Activated CD8-positive, alpha-beta T cell treated with anti-CD3 and anti-CD28 coated beads for 36 hours (primary cell): ENCODE measurements at places on chromosomes 6 and 20.

DNA sequence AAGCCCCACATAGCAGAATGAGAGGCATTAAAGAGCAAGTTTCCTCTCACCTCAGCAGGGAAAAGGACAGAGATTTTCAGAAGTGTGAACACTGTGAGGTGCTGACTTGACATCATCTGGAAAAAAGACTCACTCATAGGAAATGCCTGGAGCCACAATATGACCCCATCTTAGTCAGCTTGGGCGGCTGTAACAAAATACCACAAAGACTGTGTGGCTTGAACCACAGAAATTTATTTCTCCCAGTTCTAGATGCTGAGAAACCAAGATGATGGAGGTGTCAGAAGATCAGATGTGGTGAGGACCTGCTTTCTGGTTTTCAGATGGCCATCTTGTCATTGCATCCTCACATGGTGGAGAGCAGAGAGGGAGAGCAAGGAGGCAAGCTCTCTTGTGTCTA, 253.1 kb downstream of the ADGB start:
- DNase-seq = peak; percentile 68

GRCh38 chr6:41900861-41901260, 5.7 kb upstream of the USP49 start:
- no peak for DNase-seq

- DNase-seq = no peak
Observed at GRCh38 chr6:106244931-106245330, 80.6 kb downstream of the ATG5 start.

- no peak for DNase-seq
Observed at GRCh38 chr6:7805850-7806214, 79.9 kb downstream of the BMP6 start.

- DNase-seq = no peak
Observed at GRCh38 chr6:167734662-167735083, 92.0 kb upstream of the AFDN start.

GRCh38 chr6:148868314-148868713, 121.5 kb downstream of the UST start:
- DNase-seq = no peak

GRCh38 chr6:133408132-133408531, 167.0 kb downstream of the EYA4 start:
- no peak for DNase-seq

DNA sequence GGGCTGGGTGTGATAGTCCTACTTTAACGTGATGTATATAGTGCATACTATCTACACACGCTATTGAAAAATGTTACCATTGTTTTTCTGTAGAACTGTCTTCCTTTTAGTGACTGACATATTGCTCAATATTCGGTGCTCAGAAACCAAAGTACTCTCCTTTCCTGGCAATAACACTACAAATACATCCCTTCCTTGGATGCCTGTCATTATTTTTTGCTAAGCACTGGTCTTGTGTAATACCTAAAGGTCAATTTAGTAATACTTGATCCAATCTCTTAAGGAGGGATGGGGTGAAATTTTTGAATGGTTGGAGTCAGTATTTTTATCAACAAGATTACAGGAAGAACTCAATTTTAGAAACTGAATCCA, 23.9 kb downstream of the CNR1 start:
- DNase-seq = no peak

- DNase-seq = peak; percentile 39
Observed at GRCh38 chr6:1619673-1620503, 10.2 kb downstream of the FOXC1 start.

DNA sequence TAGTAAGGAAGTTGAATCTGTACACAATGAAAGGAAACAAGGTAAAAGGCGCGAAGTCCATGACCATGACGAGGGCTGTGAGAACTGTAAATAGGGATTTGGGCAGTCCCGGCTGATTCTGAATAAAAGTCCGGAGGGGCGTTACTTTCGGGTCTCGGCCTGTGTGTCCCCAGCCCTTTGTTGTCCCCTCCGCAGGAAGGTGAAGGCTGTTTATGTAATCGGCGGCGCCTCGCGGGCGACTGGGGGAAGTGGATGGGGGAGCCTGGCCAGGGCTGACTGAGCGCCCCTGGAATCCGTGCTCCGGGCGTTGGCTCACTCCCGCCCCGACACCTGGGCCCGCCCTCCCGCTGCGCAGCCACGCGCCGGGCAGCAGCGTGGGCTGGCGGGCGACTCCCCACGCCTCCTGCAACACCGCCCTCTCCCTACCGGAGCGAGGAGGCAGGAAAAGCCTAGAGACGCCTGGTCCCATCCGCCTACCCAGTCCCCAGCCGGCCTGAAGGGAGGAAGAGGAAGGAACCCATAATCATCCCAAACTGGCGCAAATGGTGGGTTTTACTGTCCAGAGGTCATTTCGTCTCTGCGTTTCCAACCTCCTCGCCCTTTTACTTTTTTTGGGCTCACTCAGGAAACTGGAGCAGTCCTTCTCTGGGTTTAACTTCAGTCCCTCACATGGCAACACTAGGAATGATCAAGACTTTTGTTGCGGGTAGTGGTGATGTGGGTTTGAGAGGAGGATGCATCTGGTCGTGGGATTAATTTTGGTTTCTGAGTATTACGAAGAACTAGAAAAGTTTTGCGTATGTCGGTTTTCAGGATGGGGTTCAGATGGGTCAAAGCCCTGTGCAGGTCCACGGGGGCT, 12.1 kb downstream of the TRIM31 start:
- peak; percentile 26 for DNase-seq

DNA sequence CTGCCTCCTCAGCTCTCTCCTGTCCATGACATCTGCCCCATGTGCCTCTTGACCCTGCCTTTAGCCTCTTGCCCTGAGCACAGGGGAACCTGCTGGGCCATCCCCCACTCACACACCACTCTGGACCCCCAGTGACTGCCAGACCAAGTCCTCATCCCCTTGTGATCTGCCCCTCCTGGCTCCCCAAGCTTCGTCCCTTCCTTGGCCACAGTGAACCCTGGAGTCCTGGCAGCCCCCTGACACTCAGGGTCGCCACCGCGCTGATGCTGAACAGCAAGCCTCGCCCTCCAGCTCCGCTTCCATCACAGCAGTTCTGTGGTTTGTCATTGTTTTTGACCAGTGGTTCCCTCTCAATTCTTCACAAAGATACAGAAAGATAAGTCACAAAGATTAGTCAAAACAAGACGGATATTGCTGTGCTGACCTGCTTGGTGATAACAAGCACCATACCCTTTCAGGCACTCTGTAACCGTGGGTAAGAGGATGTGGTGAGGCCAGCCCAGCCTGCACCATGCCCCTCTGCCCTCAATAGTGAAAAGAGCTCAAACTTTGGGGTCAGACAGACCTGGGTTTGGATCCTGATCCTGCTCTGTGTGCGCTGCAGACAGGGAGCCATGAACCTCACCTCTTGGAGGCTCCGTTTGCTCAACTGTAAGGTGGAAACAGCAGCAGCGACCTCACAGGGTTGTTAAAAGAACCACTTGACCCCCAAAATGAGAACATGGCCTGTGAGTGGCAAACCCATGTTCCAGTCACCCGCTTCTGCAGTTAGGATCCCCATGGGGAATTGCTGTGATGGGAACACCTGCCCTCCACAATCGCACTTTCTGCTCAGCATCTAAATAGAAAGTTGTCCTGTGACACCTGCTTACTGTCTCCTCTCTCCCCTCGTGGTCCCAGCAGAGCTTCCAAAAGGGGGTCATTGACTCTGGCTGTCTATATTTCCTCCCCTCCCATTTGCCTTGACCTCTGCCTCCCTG, 114.5 kb downstream of the TOX2 start:
- peak; percentile 61 for DNase-seq

GRCh38 chr20:46272389-46273047, 35.8 kb downstream of the CDH22 start:
- no peak for DNase-seq

- DNase-seq = no peak
Observed at GRCh38 chr20:6135347-6135746, 12.5 kb upstream of the FERMT1 start.

DNA sequence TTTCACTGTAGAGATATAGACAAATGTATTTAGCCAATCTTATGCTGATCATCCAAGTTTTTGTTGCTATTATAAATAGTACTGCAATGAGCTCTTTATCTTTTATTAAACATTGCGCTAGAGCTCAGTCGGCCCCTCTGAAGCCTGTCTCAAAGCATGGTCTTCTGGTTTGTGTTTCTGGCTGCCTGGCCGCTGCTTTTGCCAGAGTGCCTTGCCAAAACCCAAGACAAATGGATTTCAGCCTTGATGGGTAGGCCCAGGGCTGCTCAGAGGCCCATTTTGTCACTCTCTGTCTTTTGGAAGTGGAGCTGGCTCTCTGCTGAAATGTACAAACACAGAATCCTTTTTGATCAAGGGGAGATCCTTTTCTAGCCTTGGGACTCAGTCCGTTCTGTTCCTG, 102.9 kb upstream of the KCNG1 start:
- no peak for DNase-seq

DNA sequence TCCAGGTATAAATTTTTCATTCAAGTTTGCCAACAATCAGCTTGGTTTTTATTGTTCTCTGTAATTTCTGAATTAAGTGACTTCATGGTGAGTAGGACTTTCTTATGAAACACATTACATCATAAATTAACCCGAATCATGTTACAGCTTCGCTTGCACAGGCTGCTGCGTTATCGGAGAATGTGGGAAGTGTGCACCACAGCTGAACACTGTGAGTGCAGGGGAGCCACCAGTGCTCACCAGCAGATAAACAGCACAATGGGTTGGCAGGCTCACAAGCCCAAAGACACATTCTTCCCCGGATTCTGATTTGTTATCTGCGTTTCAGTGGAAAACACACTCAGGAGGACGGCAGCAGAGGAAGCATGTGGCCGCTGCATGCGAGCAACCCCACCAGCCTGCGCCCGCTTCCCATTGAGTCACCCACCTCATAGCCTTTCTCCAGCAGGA, 121.1 kb downstream of the GMDS start:
- no peak for DNase-seq

- DNase-seq = no peak
Observed at GRCh38 chr6:131890091-131890490, 61.1 kb downstream of the CCN2 start.

DNA sequence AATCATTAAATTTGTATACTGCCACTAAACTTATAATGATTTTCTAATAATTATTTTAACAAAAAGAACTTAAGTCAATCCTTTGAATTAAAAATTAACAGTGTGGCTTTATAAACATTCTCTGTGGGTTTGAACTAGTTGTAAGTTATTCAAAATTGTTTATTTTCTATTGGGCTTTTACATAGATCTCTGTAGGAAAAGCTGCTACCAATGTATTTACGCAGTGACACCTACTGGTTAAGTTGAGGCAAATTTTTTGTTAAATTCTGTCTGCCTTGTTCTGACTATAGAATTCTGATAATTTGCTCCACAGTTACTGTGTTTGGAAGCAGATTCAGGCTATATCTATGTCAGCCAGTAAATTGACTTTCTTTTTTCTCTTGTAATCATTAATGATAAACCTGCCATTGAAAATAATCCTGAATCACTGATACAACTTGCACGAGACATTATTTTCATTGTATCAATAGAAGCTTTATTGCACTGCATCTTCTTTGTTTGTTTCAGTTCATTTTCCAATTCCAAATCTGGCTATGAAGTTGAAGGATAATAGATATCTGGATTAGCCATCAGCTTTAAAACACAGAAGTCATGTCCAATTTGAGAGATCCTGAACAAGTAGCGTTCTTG, 66.0 kb upstream of the UTRN start:
- DNase-seq = no peak

GRCh38 chr6:53309059-53309900, 39.5 kb downstream of the ELOVL5 start:
- peak; percentile 32 for DNase-seq

DNA sequence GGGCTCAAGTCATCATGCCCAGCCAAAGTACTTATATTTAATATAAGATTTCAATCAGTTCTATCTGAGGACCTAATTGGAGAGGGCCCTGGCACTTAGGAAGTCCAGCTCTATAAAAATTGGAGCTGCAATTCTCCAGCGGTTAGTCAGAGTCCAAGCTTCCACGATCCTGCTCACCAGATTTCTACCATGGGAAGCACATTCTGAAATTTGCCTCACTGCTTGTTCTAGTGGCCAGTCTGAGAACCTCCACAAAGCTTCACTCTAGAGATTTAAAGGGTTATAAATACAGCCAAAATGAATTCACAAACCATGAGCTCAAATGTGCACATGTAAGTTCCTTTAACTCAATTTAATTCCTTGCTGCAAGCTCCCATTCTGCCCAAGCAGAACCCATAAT, 33.5 kb downstream of the PNLDC1 start:
- DNase-seq = no peak

- DNase-seq = no peak
Observed at GRCh38 chr6:94988701-94989100, 588.6 kb upstream of the MANEA start.

- DNase-seq = peak; percentile 56
Observed at GRCh38 chr20:45052698-45053429, 48.1 kb downstream of the KCNS1 start.

GRCh38 chr6:105838171-105838570, 248.0 kb upstream of the PRDM1 start:
- DNase-seq = no peak

DNA sequence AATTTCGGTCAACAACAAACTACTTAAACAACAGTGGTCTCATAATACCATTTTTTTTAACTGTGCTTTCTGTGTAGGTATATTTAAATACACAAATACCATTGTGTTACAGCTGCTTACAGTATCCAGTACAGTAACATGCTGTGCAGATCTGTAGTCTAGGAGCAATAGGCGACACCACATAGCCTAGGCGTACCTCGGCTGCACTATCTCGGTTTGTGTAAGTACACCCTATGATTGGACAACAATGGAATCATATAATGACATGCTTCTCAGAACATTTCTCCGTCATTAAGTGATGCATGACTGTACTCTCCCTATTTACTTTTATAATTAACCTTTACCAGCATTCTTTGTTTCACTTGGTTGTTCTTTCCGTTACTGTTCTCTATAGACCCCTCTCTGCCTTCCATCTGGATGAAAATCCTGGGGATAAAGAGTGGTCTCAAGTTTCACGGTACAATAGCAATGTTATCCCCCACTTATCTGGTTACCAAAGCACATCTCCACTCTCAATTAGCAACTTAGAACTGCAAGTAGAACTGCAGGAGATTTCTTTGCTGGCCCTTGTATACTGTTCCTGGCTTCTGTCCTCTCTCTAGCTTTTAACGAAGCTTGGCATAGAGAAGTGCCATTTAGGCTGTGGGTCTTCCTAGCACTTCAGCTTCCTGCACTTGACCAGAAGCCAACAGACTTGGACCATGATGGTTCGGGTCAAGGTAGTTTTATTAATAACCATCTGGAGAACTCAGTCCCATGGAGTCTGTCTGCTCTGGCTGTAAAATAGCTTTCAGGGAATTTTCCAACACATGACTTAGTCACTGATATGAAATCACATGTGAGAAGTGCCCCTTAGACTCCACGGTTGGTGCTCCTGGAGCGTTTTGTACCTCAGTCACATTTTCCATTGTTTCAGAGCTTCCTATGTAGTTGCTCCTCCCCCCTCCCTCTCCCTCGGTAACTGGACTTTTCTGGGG, 80.4 kb upstream of the POPDC3 start:
- DNase-seq = no peak

- peak; percentile 64 for DNase-seq
Observed at GRCh38 chr6:35311390-35312075, 13.9 kb downstream of the DEF6 start.

DNA sequence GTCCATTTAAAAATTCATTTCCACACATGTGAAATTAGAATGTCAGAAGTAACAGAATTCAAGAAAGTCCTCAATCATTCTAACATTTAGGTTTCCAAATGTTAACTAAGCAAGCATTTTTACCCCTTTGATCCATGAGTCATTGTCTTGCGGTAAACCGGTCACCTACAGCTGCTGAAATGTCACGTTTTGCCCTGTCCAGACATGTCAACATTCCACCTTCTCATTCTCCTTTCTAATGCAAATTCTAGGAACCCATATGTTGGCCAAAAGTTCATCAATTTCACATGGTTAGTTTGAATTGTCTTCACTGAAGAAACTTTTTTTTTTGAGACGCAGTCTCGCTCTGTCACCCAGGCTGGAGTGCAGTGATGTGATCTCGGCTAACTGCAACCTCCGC, 117.2 kb downstream of the IPCEF1 start:
- DNase-seq = peak; percentile 65
